Retinal pigment epithelial cell (primary cell): ENCODE measurements at places on chromosomes 6 and 20.

DNA sequence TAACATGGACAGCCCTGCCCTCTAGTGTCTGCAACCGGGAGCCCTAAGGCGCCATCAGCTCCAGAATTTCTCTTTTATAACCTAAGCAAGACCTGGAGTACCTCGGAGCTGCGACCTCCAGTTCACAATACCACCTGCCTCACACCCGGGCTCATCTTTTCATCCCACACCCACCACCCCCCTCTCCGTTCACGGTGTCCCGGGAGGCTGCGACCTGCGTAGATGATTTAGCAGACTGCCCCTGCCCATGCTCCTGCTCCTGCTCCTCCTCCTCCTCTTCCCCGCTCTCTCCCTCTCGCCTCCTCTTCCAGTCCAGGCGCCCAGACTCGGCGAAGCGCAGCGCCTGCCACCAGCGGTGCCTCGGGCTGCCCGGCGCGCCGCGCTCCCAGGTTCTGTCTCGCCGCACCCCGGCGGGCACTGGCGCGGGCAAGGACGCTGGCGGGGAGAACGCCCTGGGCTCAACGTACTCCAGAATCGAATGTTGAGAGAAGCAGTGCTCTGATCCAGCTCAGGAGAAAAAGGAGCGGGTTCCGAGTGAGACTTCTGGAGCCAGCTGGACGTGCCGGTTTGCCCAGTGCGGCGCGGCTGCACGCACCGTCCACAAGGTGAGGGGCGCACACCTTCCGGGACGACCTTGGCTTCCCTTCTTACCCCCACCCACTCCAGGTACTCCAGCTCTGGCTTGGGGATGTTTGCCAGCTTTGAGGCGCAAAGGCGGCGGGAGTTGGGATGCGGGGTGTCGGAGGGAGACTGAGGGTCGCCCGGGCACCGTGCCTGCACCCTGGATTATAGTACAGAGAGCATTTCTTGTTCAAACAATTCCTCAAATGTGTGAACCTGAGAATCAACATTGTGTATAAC lies at the start of gene HTR1E:
Gene HTR1E (plus strand): TSS at position 310 of the 861 bp plus-strand sequence. CDS start 77,807 bp downstream, outside the sequence.
- no peak for DNase-seq

- DNase-seq = no peak
Measured at GRCh38 chr6:11752360-11752759, 26.2 kb downstream of the ADTRP start.

- DNase-seq = no peak
Measured at GRCh38 chr20:62832212-62832922, 15.5 kb downstream of the COL9A3 start.

GRCh38 chr6:6678185-6678671 lies 89.7 kb downstream of the LY86 start:
- DNase-seq = no peak

GRCh38 chr6:157464653-157465535 lies 83.9 kb downstream of the ZDHHC14 start:
- DNase-seq = no peak

DNA sequence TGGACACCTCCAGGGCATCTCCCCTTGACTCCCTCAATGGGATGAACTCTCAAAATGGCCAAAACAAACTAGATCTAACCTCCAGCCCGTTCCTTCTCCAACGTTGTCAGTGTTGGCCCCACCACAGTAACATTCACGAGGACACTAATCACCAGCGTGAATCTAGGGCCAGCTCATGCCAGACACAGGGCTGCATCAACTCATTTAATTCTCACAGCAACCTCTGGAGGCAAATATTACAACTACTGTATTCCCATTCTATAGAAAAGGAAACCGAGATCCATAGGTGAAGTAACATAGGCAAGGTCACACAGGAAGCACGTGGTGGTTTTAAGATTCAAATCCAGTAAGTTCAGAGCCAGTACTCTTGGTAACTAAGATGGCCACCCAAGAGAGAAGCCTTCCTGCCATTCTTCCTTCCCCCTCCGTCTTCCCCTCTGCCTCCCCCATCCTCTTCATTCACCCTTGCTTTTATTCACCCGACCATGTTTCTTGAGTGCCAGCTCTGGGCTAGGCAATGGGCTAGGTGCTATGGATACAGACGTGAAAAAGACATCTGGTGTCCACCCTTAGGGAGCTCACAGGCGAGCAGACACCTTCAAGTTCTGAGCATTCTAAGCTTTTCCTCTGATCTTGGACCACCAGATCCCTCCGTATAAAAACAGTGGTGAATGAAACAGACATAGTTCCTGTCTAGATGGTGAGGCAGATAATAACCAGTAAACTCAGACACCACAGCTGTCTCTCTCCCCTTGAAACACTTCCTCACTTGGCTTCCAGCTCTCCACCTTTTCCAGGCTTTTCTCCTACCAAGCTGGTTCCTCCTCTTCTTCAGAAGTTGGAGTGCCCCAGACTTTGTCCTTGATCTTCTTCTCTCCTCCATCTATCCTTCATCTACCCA lies 9.6 kb downstream of the CCM2L start:
- no peak for DNase-seq

- no peak for DNase-seq
Measured at GRCh38 chr6:170289180-170289931, 1.5 kb downstream of the DLL1 start.

DNA sequence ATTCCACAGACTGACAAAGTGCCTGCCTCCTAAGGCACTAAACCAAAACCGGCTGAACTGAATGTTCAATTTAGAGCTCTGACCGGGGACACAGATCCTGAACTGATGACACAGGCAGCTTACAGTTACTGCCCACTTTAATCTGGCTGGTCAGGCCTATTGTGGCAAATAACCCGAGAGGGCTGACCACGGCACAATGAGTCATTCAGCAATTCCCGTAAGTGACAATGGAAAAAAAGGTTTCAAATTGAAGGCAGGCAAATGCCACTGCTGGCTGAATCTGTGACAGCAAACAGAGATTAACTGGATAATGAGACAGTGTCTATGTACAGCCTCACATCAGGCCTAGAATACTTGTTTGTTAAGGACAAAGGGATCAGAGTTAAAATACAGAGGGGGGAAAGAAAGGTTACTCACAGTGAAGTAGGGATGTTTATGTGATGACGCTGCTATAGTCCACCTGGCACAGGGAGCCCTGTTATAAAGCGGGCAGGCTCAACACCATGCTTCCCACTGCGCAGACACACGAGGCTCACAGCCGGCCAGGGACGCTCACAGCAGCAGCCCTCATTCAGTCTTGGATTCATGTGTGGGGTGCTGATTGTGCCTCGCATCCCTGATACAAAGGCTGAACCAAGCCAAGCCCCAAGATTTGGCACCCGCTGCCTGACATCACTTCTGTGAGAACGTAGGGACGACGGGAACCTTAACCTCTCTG lies 54.4 kb downstream of the RTN4IP1 start:
- DNase-seq = peak; percentile 73

DNA sequence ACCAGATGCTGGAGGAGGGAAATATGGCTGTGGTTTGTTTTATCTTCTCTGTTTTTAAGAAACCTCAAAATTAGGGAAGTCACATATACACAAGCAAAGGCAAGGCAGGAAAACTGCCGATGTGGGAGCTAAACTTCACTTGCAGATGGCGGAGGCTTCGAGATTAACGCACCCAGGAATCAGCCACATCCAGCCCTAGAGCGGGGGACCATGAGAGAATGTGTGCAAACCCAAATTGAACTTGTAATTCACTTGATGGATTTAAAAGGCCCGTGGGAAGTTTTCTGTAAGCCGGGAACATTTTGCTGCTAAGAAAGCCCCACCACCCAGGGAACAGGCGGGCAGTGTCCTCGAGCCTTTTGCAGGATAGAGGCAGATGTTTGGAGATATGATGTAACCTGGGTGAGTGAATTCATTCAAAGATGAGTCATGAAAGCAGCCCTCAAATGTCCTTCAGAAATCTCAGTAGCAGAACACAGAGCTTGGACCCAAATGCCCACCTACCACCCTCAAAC lies 39.9 kb downstream of the PREX1 start:
- DNase-seq = no peak

- DNase-seq = no peak
Measured at GRCh38 chr20:63628246-63628975, 1.5 kb upstream of the GMEB2 start.

DNA sequence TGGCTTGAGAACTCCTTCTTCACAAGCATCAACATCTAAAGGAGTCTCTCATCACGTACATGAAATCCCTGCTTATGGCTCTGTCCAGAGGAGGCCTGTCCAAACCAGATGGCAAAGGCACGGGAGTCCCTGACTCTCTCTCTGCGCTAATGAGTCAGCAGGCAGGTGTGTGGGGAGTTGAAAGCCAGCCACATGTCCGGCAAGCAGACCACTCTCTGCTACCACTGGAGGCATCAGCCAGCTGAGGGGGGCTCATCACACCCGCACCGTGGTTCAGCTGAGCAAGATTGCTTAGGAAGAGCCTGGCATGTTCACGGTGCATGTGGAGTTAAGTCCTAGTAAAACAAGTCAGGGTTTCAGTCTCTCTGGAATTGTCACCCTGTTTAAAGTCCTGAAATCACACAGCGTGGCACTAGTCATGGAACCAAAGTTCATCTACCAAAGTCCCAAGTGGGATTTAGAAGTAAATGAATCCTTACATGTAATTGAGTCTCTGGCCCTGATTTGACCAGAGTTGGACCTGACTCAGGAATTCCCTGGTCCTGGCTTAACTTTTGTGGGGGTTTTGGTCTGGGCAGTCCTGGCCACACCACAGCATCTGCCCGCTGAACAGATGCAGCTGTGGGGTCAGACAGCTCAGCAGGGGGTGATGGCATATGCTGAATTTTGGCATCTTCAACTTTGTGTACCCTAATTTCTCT lies 155.2 kb upstream of the RIN2 start:
- DNase-seq = no peak

- no peak for DNase-seq
Measured at GRCh38 chr6:232982-233640, 59.2 kb upstream of the DUSP22 start.

DNA sequence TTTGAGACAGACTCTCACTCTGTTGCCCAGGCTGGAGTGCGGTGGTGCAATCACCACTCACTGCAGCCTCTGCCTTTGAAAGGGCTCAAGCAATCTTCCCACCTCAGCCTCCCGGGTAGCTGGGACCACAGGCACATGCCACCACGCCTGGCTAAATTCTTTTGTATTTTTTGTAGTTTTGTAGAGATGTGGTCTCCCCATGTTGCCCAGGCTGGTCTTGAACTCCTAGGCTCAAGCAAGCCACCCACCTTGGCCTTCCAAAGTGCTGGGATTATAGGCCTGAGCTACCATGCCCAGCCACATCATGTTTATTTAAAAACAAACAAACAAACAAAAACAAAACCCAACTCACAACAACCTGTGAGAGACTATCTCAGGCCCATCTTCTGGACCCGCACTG lies 29.7 kb upstream of the APCDD1L start:
- no peak for DNase-seq

- peak; percentile 16 for DNase-seq
Measured at GRCh38 chr6:151390851-151391470, 398 bp downstream of the ZBTB2 start.

DNA sequence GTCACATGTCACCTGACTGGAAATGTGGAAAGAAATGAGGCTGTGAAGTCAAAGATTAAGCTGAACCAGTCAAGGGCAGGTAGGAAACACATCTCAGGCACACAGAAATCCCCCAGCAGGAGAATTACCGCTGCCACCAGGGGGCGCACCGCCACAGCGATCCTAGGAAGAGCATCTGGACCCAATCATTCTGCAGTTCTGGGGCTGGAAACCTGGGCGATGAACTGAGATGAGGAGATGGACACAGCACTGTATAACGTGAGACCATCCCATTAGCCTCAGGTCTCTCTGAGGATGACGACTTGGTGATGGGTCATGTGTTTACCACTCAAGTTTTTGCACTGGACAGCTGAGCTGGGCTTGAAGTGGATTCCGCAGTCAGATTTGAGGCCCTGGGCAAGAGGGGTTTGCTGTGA lies 6.5 kb upstream of the SLC24A3 start:
- no peak for DNase-seq

DNA sequence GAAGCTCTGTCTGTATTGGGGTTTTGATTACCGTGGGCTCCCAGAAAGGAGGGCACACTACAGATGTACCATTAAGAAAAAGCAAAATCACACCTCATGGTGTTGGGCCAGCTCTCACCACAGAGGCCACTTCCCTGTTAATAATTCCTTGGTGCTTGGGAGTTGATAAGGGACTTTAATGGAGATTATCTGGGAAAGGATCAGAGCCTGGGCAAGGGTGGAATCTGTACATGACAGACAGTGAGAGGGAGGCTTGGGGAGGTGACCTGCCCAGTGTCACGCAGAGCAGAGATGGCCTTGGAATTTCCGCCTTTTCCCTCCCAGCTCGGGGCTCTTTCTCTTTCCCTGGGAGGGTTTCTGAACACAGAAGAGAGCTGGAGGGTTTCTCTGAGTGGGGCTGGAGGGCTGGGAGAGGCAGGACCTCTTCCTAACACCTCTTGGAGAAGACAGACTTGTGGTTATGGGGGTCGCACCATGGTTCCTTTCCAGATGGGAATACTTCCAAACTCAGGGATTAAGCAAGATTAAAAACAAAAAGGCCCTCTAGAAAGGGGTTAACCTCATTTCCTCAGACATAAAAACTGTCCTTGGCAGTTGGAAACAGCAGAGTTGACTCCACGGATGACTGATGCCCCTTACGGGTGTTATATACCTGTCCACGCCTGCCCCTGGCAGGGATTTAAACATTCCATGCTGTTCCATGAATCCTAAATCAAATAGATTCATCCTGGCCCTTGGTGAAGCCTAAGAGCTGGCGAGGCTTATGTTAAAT lies 16.8 kb upstream of the KCNK16 start:
- no peak for DNase-seq

GRCh38 chr6:129006724-129007514 lies 124.0 kb downstream of the LAMA2 start:
- peak; percentile 4 for DNase-seq

DNA sequence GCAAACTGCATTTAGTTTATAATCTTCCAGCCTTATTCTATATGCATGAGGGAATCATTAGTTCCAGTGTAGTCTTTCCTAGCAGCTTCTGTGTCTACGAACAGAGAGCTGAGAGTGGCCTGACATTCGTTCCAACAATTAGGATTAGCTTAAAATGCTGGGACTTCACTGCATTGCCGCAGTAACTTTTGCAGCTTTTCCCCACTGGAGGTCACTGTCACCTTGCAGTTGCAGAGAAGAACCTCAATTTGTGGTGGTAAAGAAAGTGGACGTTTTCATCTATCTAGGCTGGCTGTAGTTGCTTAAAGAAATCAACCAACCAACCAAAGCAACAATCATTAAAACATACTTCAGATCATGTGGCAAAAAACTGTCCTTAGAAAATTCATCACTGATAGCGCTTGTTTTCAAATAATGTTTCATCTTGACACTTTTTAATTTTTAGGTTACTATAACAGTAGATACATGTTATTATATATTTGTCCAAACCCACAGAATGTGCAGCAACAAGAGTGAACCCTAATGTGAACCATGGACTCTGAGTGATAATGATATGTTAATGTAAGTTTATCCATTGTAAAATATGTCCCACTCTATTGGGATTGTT lies 12.2 kb downstream of the MYLK4 start:
- DNase-seq = no peak

- DNase-seq = peak; percentile 52
Measured at GRCh38 chr6:99344289-99344688, 5.2 kb downstream of the FAXC start.

- DNase-seq = no peak
Measured at GRCh38 chr20:63108247-63108646, 101.5 kb upstream of the BHLHE23 start.

- no peak for DNase-seq
Measured at GRCh38 chr6:116595247-116595646, 21.0 kb upstream of the RSPH4A start.
